ENCODE measurements at places on chromosomes 13 and 19.

GRCh38 chr19:16456652-16457194 lies 15.0 kb downstream of the EPS15L1 start:
- no peak for DNase-seq

DNA sequence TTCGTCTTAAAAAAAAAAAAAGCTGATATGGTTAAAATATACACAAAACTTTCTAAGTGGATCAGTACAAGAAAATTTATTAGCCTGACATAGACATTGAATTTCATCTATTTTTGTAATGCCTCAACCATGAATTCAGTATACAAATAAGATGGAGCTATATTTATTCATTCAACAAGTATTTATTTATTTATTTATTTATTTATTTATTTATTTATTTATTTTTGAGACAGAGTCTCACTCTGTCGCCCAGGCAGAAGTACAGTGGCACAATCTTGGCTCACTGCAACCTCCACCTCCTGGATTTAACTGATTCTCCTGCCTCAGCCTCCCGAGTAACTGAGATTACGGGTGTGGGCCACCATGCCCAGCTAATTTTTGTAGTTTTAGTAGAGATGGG lies 78.5 kb upstream of the GSX1 start:
- no peak for DNase-seq

DNA sequence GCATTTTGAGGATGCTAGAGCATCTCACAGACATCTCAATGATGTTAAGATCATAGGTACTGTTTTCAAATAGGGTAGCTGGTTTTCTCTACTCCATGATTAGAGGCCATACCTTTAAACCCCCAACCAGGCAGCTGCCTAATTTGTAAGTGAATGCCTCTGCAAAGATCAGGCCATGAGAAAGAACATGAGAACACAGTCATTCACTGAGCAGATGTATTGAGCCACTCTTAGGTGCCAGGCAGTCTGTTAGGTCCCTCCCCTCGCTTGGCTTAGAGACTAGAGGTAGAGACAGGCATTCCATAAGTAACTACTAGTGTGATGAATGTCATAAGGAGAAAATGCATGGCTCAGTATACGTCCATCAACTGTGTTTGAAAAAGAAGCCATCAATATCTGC lies 410.0 kb downstream of the FGF9 start:
- no peak for DNase-seq

- DNase-seq = no peak
These were observed 36.5 kb upstream of the ISYNA1 start for GRCh38 chr19:18474366-18474887.

DNA sequence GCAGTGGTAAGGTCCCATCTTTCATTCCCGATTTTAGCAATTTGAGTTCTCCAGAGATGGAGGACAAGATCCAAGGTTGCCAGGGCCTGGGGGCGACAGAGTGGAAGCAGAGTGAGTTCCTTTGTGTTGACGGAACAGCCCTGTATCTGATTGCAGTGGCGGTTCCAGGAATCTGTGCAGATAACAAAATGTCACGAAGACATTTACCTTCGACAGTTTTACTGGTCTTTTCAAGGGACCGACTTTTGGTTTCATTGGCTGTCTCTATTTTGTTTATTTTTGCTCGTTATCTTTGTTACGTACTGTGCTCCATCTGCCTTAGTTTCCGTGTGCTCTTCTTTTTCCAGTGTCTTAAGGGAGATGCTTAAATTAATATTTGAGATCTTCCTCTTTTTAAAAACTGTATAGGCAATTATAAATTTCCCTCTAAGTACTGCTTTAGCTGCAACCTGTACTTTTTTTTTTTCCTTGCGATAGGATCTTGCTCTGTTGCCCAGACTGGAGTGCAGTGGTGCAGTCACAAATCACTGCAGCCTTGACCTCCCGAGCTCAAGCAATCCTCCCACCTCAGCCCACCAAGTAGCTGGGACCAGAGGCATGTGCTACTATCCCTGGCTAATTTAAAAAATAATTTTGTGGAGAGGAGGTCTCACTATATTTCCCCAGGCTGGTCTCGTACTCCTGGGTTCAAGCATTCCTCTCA lies 23.2 kb downstream of the KDM4B start:
- no peak for DNase-seq

DNA sequence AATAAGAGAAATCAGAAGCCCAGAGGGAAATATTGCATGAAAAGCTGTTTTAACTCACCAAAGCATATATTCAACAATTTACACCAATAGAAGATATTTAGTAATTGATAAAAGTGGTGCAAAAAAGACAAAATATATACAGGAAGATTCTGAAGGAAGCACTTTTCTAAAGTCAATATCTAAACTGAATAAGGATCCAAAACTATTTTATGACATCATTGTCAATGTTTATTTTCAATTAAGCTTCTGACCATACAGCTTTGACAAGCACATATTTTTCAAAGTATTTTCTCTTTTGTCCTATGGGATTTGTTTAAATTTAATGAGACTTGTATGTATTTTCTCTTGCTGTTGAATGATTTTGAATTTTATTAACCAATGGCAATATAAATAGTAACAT lies 1716.1 kb downstream of the OLFM4 start:
- no peak for DNase-seq

- DNase-seq = no peak
These were observed 100.5 kb upstream of the TEX29 start for GRCh38 chr13:111219950-111220349.

- DNase-seq = no peak
These were observed 418 bp downstream of the ZNF444 start for GRCh38 chr19:56141417-56141993.

GRCh38 chr19:49151267-49152118 lies 3.7 kb downstream of the HRC start:
- DNase-seq = peak; percentile 46

DNA sequence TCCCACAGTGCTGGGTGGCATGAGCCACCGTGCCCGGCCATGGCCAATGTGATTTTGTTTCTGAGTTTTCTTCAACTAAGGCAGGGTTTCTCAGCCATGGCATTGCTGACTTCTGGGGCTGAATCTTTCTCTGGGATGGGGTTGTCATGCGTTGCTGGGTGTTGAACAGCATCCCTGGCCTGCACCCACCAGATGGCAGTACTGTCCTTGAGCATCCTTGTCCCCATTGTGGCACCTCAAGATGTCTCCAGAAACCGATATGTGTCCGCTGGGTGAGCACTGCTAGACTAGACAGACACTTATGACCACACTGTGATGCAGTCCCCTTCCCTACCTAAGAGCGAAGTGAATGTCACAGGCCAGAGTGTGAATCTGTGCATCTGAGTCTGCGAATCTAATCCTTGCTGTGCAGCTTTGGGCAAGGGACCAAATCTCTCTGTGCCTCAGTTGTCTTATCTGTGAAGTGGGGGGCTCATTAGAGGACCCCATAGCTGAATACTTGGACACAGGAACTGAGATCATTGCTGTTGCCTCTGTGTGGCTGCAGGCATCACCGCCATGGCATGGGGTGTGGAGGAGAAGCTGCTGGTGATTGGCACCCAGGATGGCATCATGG lies 50.3 kb upstream of the SIN3B start:
- DNase-seq = peak; percentile 5

- no peak for DNase-seq
These were observed 38.6 kb downstream of the TNFRSF19 start for GRCh38 chr13:23608701-23609413.

GRCh38 chr13:24511019-24511815 lies 1.4 kb downstream of the PARP4 start:
- DNase-seq = peak; percentile 54

DNA sequence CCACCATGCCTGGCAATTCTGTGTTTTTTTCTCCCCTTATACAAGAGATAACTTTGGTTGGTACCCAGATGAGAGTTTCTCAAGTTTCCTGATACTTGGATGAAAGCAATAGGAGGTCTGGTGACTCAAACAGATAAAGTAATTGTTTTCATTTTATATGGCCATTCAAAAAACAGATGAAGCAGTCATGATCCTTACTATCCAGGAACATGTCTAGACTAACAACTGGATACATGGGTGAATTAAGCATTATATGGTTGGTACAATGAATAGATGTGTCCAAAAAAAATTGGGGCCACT lies 8.5 kb downstream of the ZNF430 start:
- DNase-seq = no peak

DNA sequence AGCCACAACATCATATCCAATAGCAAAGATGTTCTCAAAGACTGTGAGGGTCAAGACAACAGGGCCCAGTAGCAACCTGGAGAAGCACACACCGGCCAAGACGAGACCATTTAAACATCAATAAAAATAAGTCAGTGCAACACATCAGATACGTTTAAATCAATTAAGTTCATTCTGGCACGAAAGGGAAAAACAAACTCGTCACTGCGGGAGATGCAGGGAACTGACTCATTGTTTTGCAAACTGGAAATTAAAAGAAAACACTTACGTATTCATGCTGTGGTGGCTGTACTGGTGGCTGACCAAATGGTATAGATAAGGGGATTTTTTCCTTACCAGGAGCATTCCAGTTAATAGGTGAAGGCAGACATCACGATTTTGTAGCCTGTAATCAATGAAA lies 26.3 kb upstream of the SLC15A1 start:
- no peak for DNase-seq

DNA sequence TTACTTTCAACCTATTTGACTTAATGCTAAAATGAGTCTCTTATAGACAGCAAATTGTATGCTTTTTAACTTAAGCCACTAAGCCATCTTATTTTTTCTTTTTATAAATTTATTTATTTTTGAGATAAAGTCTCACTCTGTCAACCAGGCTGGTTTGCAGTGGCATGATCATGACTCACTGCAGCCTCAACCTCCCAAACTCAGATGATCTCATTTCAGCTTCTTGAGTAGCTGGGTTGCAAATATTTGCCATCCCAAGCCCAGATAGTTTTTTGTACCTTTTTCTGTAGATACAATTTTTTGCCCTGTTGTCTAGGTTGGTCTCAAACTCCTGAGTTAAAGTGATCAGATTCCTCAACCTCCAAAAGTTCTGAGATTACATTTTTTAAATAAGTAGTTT lies 27.1 kb downstream of the ZNF714 start:
- DNase-seq = no peak

GRCh38 chr13:74586847-74587246 lies 452.6 kb upstream of the KLF12 start:
- no peak for DNase-seq

DNA sequence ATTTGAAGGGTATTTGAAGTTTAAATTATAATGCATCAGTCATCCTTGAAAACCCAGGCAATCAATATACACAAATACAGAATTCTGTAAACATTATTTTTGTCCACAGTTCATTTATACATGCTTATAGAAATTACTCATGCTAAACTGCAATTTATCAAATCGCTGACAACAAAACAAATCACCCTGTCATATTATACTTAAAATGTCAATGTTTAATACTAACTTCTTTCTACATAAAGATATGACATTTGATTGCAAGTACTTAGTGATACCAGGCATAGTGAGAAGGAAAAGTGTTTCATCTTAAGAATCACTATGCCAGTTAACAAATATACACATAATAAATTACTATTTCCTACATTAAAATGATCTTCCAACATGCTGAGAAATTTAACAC lies 232.0 kb downstream of the PCDH20 start:
- DNase-seq = no peak

- no peak for DNase-seq
These were observed 38.4 kb downstream of the GNG7 start for GRCh38 chr19:2663920-2664571.

DNA sequence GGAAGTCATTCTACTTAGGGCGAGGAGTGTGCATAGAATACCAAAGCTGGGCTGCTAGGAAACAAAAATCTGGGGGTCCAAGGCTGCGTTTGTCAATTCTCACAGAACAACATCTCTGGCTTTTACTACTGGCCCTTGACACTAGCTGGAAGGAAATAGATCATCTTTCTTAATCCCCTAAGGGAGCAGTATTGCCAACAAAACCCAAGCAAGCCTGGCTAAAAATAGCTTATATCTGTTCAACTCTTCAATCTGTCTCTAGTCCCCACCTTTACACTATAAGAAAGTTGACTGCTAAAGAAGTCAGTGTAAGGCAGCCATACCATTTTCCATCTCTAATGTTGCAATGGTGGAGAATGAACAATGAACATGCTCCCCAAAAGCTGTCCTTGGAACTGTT lies 107.8 kb upstream of the SPRY2 start:
- DNase-seq = no peak

DNA sequence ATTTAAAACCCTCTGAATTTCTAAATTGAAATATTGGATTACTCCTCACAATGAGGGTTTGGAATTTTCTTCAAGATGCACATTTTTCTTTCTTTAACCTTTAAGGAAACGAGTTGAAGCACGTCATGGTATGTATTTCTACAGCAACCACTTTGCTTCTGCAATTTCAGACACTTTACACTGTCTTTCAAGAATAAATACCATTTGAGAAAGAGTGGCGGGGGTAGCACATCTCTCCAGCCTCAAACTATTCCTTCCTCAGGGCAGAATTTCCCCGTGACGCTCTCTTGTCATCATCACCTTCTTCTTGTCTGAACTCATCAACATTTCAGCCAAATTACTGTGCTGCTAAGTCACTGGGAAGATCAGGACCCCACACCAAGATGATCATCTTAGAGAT lies 1073.4 kb downstream of the EFNB2 start:
- no peak for DNase-seq

DNA sequence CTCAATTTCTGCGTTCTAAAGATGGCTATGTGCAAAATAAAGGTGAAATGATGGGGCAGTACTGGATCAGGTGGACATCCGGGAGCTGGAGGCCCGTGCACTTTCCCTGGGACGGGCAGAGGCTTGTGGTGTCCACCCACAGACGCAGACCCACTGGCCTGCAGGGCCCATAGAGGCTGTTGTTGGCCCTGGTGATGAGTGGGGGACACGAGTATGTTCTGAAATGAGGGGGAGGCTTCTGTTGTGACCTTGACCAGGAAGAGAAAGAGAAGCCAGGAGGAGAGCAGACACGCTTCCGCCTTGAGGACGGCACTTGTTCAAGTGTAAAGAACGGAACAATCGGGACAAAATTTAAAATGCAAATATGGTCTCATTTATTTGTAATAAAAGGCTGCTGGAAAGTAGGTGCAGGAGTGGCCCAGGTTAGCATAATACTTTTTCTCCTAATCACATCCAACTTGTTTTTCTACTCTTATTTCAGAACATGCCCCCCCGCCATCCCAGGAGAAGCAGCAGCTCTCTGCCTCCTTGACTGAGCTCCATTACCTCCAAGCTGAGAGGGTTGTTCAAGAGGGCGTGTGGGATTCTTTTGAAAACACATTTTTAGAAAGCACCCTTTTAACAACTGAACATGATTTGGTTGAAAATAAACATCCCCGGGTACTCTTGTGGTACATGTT lies 27.1 kb downstream of the ATP11A start:
- no peak for DNase-seq

Data from hematopoietic multipotent progenitor cell treated with erythropoietin and hydrocortisone succinate and interleukin-3 and kit ligand, for 15 days (in vitro differentiated cells).